ENCODE measurements at places on chromosomes 12 and 14.
A peak's percentile ranks its signal among the peaks of the same experiment; 100 is the strongest.

- DNase-seq, result no peak
Measured at GRCh38 chr12:130715998-130716968, at the start of gene RIMBP2. Gene RIMBP2 (minus strand): TSS chr12:130716299. CDS start chr12:130479013, 237,286 bp downstream.

GRCh38 chr14:101595349-101595748, 34.1 kb downstream of the DIO3 start:
- no peak for DNase-seq

- no peak for DNase-seq
Measured at GRCh38 chr14:24300326-24300980, 803 bp downstream of the NOP9 start.

GRCh38 chr14:50998612-50999011, 54.3 kb upstream of the PYGL start:
- no peak for DNase-seq

DNA sequence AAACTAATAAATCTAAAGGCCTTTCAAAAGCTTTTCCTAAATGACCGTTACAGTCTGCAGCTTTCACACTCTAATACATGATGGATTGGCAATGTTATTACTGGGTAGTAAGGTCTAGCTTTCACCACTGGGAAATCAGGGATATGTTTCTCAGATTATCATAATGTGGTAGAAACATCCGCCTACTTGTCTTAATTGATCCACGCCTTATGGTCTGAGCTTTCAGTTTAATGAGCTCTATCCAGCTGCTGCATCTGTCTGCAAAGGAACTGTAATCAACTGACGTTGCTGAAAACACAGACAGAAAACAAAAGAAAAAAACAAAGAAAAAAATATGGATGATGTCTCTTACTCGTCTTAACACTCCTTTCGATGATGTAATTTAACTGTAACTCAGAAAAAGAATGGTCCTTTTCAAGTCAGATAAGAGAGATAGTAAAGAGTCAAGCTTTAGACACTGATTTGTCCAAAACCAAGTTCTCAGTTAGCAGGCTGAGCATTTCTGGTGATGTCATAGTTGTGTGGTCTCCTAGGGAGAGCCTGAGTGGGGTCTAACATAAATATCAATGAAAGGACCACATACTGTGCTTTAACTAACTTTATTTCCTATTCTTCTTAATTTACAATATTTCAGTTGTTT, 85.9 kb downstream of the C2CD5 start:
- DNase-seq, result no peak

GRCh38 chr14:61435563-61436337, 114.4 kb downstream of the PRKCH start:
- no peak for DNase-seq

GRCh38 chr12:49587174-49587908, 18.1 kb downstream of the FAM186B start:
- DNase-seq, result no peak

DNA sequence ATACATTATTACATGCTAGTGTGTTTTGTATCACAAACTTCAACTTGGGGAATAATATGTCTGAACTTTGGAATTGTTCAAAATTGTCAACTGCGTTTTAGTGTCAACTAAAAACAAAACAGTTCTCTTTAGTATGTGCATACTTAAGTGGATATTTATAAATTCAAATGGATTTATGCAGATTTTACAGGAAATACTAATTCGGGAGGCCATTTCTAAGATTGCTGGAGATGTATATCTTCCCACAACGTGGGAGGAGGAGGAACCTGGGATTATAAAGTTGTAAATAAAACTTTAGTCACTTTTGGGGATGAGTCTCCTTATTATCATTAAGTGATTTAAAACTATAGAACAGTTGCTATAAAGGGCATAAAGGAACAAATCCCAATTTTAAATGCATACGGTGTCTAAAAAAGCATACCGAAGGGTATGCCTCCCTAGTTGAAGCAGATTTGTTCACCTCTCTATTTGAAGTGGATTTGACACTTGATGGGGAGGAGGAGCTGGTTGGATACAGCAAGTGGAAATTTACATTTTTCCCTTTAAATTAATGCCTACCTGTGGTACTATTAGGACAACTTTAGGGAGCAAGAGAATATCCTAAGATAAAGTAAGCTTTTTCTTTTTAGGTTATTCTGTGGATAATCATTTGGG, 2.7 kb downstream of the PDE3A start:
- no peak for DNase-seq

GRCh38 chr12:64186789-64187188, 35.3 kb downstream of the KICS2 start:
- peak; percentile 22 for DNase-seq

GRCh38 chr14:31690056-31690455, 128.9 kb downstream of the NUBPL start:
- DNase-seq, result no peak

DNA sequence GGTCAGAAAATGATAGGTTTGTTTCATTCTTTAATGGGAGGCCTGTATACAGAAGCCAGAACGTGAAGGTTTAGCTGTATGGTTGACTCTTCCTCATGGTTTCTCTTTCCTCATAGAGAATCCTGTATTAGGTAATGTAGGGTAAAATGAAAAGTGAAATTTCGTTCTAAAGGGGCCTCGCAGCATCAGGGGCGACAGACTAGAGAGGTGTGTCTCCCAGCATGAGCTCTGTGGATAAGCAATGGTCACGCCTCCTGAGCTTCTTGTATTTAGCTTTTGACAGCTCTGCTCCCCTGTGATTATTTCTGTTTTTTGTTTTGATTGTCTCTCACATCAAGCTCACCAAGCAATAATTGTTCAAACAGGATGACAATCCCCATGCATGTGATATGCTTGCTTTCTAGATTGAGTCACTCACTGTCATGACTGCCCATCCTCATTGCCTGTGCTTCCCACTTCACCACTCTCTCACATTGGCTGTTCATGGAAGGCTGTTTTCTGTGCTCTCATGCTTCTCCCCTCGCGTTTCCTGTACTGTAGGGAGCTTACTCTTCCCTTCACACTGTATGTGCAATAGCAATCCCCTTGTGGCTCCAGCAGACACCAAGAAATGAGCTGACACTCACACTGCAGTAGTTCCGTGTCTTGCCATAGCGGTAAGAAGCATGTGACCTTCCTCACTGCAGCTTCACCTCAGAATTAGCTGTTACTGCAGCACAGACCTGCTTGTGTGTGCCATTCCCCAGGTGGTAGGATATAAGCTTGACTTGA, 44.0 kb downstream of the RAD52 start:
- no peak for DNase-seq

DNA sequence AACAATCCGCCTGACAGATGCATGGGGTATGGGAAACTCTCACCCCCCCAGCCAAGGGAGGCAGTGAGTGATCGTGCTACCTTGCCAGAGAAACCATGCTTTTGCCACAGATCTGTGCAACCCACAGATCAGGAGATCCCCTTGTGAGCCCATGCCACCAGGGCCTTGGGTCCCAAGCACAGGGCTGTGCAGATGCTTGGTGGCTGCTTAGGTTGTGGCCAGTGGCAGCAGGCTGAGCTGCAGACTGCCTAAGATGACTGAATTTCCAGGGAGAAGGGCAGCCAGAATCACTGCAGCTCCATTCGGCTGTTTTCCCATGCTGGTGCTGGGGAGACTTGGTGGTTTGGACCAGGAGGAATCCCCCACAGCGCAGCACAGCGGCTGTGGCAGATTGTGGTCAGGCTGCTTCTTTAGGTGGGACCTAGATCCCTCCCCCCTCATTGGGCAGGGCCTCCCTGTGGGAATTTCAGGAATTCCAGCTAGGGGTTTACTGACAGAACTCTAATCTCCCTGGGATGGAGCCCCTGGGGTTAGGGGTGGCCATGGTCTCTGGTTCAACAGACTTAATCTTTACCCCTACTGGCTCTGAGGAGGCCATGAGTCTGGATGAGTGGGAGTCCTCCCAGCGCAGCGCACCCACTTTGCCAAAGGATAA, 264.6 kb upstream of the DAAM1 start:
- DNase-seq, result no peak

DNA sequence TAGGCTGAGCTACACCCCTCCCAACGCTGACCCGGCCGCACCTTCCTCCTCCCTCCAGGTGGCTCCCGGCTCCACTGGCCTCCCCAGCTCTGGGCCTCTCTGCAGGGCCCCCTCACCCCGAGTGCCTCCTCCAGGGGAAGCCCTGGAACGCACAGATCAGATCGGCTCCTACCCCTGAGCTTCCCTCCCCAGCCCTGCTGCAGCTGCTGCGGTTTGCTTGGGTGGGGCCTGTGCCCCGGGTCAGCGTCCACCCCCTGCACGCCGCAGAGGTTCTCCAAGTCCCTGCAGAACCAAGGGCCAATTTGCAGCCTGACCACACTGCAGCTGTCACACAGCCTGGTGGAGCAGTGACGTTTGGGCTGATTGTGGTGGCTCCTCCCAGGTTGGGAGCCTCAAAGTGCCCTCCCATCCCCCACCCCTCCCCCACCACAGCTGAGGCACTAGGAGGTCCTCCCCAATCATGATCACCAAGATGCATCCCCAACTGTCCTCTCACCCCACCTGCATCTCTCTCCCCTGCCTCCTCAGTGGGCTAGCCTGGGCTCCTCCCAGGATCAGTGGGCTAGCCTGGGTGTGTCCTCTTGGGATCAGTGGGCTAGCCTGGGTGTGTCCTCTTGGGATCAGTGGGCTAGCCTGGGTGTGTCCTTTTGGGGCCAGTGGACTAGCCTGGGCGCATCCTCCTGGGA, 12.8 kb upstream of the FBRSL1 start:
- DNase-seq, result no peak

GRCh38 chr14:20823859-20824258, 21.2 kb upstream of the RNASE1 start:
- DNase-seq, result no peak

DNA sequence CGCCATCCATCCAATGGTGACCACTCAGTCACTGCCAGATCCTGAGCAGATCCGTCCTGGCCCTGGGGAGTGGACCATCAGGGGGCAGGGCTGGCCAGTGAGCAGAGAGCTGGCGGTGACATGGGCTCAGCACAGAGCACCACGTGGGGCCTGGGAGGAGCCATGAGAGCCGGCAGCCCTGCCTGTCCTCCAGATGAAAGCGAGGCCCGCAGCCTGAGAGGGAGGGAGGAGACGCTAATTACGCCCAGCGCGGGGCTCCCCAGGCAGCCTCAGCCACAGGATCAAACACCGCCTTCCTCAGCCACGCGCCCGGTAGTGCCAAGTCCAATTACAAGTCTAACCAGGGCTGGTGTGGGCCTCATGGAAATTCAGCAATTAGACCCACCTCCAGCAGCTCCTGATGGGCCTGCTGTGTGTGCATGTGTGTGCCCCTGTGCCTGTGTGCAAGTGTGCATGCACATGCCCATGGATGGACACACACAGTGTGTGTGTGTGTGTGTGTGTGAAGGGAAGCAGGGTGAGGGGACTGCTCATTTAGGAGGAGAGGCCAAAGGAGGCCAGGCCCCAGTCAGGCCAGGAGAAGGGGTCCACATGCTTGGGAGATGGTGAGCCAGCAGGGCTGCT, 68.0 kb downstream of the KIF26A start:
- DNase-seq, result no peak

GRCh38 chr14:99724939-99725773, 41.1 kb downstream of the CYP46A1 start:
- no peak for DNase-seq

DNA sequence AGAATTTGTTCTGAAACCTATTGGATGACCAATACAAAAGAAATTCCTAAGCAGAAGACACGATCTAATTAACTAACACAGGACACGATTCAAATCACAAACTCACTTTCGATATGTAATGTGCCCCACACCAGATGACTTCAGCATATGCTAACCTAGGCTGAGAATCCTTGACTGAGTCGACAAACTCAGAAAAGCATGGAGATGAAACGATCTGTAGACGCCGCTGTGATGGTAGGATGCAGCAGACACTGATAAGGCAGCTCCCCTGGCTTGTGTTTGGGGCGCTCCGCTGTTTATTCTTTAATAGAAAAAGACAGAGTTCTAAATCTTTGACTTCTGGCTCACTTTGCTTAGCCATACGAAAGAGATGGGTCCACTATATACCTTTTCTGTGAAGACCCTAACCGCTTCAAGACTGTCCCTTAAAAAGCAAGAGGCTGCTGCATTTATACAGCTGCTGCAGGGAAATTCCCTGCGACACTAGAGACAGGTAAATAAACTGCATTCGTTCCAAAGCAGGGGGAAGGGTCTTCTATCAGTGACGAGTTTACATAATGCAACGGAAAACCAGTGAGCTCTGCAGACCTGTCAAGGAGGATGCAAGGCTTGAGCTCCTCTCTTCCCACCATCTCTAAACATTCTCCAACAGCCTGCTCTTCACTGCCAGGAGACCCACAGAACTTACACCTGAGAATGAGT, 929 bp downstream of the CHD8 start:
- DNase-seq, result no peak

- no peak for DNase-seq
Measured at GRCh38 chr12:48583728-48584127, 13.9 kb upstream of the LALBA start.

- no peak for DNase-seq
Measured at GRCh38 chr12:88628856-88629509, 48.7 kb upstream of the KITLG start.

DNA sequence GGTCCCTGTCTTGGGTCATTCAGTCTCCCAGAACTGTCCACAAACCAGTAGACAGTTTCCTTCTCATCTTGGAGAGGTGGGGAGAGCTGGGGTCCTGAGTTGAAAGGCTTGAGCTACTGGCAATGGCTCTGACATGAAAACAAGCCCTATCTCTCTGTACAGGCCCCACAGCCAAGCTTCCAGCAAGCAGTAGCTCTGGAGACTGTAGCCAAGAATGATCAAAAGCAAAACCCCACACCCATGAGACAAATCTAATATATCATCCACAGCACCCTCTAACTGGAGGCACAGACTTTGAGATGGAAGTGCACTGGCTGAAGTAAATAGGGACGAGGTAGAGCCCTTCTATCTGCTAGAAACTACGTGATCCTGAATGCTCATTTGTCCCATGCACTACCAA, 40.9 kb downstream of the RERG start:
- DNase-seq, result no peak

DNA sequence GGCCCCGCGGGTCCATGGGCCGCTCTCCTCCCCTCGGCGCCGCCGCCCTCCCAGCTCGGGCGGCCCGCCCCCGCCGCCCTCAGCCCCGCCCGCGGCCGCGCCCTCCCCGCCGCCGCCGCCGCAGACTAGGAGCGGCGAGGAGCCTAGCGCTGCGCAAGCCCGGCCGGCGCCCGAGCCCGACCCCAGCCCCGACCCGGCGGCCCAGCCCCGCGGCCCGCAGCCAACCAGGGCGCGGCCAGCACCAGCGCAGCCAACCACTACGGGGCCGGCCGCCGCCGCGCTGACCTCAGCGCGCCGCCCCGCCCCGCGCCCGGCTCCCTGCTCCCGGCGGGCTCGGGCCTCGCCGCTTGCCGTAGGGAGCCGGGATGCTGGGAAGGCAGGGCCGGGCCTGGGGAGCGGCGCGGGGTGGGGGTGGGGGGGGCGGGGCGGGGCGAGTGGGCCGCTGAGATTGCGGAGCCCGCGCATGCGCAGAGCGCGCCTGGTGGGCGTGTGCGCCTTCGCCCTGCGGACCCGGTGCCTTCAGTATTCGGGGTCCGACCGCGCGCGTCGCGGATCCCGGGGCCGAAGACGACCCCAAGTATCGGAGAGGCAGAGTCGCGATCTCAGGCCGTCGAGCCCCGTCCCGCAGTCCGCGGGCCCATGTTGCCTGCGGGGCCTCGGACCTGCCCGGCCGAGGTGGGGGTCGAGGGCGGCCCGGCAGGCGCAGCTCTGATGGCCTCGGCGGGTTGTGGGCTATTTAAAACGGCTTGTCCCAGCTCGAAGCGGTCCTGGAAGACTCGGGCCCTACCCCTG, at the start of gene CDC42BPB:
CDC42BPB (minus strand) TSS at position 178 of the 792 bp plus-strand sequence. CDS start 376 bp downstream, outside the sequence.
- peak; percentile 95 for DNase-seq

- no peak for DNase-seq
Measured at GRCh38 chr12:19021646-19022045, 107.9 kb upstream of the PLEKHA5 start.

Data from GM20000 (cell line).